HepG2 (cell line): ENCODE measurements at places on chromosomes 5 and 9. TPM values are rescaled to one million over a fixed set of nuclear protein-coding genes. Genes with fewer than 3 reads are reported as not detected.

CMYA5 gene
- 0.51 and 0.68 TPM in 2 replicates for polyA plus RNA-seq

GRCh38 chr5:38681029-38681706 is 124.7 kb upstream of the LIFR start:
- H3K27ac ChIP-seq: no peak overlapping the region
- peaks cover 6% of the 10 kb centered on the region; the same call in 1 of the 3 replicates for H3K27me3 ChIP-seq
- no peaks in the 10 kb centered on the region for H3K4me1 ChIP-seq
- H3K4me3 ChIP-seq: no peak overlapping the region

DNA sequence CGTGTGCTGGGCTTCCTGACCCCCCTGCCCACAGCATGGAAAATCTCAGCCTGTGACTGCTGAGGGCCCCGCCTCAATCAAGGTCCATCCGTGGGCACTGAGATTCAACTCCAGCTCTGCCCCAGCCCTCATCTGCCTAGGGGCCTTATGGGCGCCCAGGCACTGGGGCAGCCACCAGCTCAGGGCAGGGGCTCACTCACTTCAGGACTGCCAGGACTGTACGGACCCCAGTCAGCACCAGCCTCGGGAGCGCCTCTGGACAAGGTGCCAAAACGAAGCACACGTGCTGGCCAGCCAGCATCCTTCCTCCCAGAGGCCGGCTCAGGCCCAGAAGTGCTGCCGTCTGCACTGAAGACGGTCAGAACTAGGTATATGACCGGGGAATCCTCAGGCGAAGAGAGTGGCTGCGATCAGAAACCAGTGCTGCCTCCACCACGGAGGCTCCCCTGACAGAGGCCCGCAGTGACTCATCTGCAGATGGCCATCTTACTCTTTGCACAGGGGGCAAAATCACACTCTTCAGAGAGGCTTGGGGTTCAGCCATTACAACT is 19.6 kb downstream of the CLPTM1L start:
- H3K36me3 ChIP-seq: peaks cover 30% of the 10 kb centered on the region
- no peak overlapping the region for H3K4me3 ChIP-seq
- no peak for DNase-seq
- H3K4me1 ChIP-seq: peaks cover 28% of the 10 kb centered on the region
- no peaks in the 10 kb centered on the region for H3K27me3 ChIP-seq

PRUNE2 gene
- polyA plus RNA-seq: not detected in 2 replicates

GRCh38 chr5:89232139-89232603 is 349.2 kb upstream of the MEF2C start:
- no peak overlapping the region for H3K4me3 ChIP-seq
- H3K27me3 ChIP-seq: no peaks in the 10 kb centered on the region
- no peaks in the 10 kb centered on the region for H3K4me1 ChIP-seq
- no peak for DNase-seq

MLANA gene
- 0.18 TPM in 1 of 2 replicates, not detected in the other for polyA plus RNA-seq

HTR1A gene
- polyA plus RNA-seq: not detected in 2 replicates

GRCh38 chr9:123411636-123412035 is 55.6 kb downstream of the CRB2 start:
- H3K36me3 ChIP-seq: peaks cover 4% of the 10 kb centered on the region
- DNase-seq: no peak
- no peaks in the 10 kb centered on the region for H3K27me3 ChIP-seq
- no peaks in the 10 kb centered on the region for H3K4me1 ChIP-seq
- no peak overlapping the region for H3K27ac ChIP-seq
